Neuronal stem cell (in vitro differentiated cells): ENCODE measurements at places on chromosomes 6 and 20.

- H3K27me3 ChIP-seq, result no peaks in the 10 kb centered on the region
- peaks cover 27% of the 10 kb centered on the region for H3K4me1 ChIP-seq
- H3K36me3 ChIP-seq, result no peaks in the 10 kb centered on the region
These were observed 674.2 kb upstream of the FLRT3 start for GRCh38 chr20:15011631-15012030.

GRCh38 chr20:40282541-40282940 lies 406.5 kb downstream of the MAFB start:
- no peaks in the 10 kb centered on the region for H3K36me3 ChIP-seq
- H3K4me1 ChIP-seq, result no peaks in the 10 kb centered on the region
- no peak for DNase-seq
- no peaks in the 10 kb centered on the region for H3K27me3 ChIP-seq

- H3K27ac ChIP-seq, result no peak overlapping the region
- H3K36me3 ChIP-seq, result no peaks in the 10 kb centered on the region
- peaks cover 26% of the 10 kb centered on the region for H3K4me1 ChIP-seq
- peaks cover 27% of the 10 kb centered on the region for H3K27me3 ChIP-seq
- no peak for DNase-seq
These were observed 3.5 kb upstream of the LAMP5 start for GRCh38 chr20:9510911-9511310.

DNA sequence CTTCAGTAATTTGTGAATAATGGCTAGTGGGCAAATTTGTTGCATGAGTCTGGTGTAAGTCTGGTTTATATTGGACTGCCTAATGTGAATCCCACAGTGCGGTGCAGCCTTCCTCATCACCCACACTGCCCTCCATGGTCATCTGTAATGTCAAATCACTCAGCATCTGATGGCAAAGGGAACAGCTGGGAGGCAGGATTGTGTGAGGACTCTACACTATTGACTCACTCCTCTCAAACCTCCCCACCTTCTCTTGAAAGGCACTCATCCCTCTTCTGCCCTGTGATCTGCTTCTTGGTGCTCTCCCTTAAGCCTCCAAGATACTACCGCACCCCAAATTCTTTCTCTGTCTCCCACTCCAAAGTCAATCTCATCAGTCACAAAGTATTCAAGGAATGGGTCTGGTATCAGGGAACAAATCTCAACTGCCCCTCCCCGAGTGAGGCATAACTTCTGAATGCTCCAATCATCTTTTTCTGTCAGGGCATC lies 146.0 kb upstream of the BEND6 start:
- no peaks in the 10 kb centered on the region for H3K27me3 ChIP-seq
- DNase-seq, result no peak
- H3K27ac ChIP-seq, result no peak overlapping the region

- H3K27ac ChIP-seq, result no peak overlapping the region
- DNase-seq, result no peak
- no peaks in the 10 kb centered on the region for H3K36me3 ChIP-seq
- no peaks in the 10 kb centered on the region for H3K4me1 ChIP-seq
- no peak overlapping the region for H3K4me3 ChIP-seq
- no peaks in the 10 kb centered on the region for H3K27me3 ChIP-seq
These were observed 32.7 kb upstream of the MAP7 start for GRCh38 chr6:136582711-136583471.

DNA sequence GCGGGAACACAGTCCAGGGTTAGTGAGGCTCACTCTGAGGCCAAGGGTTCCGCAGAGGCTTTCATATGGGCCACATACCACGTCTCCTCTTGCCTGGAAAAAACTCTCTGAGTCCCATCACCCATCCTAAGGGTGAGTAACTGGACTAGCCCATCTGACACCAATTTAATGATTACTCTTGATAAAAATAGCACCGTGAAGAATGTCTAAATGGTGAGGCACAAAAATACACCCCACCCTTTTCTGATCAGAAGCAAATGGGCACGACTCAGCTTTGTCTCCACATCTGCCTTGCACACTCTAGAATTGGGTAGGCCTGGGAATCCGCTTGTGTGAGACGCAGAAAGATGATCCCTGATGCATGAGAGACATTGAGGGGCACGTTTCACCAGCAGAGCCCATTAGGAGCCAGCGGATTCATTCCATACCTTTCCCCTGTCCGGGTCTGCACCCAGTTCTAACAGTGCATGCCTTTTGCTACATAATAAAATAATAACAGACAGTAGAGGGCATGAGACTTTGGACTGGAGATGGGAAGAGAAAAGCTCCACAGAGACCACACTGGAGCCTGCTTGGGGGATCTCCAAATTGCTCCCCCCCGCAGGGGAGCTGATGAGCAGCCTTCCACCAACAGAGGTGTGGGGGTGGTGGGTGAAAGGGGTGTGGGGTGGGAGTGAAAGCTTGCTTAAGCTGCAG lies 110.0 kb upstream of the KCNK16 start:
- no peak for DNase-seq
- no peaks in the 10 kb centered on the region for H3K36me3 ChIP-seq
- peaks cover 1% of the 10 kb centered on the region for H3K4me1 ChIP-seq
- no peak overlapping the region for H3K27ac ChIP-seq
- no peak overlapping the region for H3K4me3 ChIP-seq
- no peaks in the 10 kb centered on the region for H3K27me3 ChIP-seq

GRCh38 chr6:132865364-132865763 lies 51.0 kb downstream of the RPS12 start:
- no peak for DNase-seq
- H3K4me1 ChIP-seq, result peaks cover 7% of the 10 kb centered on the region
- H3K36me3 ChIP-seq, result no peaks in the 10 kb centered on the region
- H3K4me3 ChIP-seq, result no peak overlapping the region
- H3K27me3 ChIP-seq, result no peaks in the 10 kb centered on the region

DNA sequence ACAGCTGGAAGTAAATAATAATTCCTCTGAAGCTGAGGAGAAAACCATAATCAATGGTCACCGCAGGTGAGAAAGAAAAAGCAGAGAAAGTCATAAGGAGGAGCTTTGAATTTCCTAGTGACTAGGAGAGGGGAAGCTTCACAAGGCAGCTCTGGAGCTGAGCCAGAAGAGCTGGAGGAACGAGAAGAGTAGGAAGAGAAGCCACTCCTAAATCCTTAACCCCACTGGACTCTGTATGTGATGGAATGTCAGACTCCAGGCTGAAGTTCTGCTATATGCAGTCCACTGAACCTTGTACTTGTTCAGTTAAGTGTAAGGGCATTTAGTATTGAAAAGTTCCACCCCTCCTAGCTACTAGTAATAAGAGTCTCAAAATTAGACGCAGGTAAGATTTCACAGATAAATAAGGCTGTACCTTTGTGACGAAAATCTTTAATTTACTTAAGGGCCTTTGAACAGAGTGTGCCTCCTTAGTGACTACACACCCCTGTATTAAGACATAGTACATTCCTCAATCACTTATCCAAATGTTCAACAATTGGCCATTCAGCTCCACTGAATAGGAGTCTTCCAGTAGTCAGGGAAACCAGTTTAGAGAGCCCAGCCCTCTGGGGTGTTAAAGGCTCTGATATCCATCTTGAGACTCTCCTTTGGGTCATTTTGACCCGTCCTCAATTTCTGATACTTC lies 71.4 kb upstream of the UFL1 start:
- DNase-seq, result peak; percentile 15
- H3K4me1 ChIP-seq, result peaks cover 10% of the 10 kb centered on the region
- H3K27ac ChIP-seq, result peak overlapping the region; percentile 45
- no peaks in the 10 kb centered on the region for H3K27me3 ChIP-seq
- H3K36me3 ChIP-seq, result no peaks in the 10 kb centered on the region

DNA sequence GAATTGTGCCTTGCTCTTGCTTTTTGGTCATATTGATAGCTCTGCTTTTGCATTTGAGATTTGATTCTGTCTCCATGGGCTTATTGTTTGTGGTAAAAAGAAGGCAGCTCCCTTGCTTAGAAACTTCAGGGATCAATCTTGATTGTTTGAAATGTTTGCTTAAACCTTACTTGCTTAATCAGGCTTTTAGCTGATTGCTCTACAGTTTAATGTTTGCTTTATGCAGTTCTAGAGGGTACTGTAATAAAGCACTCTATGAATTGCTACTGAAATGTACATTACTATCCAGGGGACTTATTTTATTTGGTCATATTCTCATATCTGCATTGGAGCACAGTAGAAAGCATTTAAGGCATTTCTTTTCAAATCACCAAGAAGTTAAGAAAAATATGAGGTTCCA lies 545.4 kb upstream of the HS3ST5 start:
- no peak overlapping the region for H3K4me3 ChIP-seq
- H3K27me3 ChIP-seq, result no peaks in the 10 kb centered on the region
- DNase-seq, result no peak
- H3K4me1 ChIP-seq, result no peaks in the 10 kb centered on the region

GRCh38 chr20:53840532-53840931 lies 229.9 kb downstream of the BCAS1 start:
- H3K36me3 ChIP-seq, result no peaks in the 10 kb centered on the region
- no peaks in the 10 kb centered on the region for H3K27me3 ChIP-seq
- H3K4me1 ChIP-seq, result peaks cover 3% of the 10 kb centered on the region
- no peak overlapping the region for H3K4me3 ChIP-seq

DNA sequence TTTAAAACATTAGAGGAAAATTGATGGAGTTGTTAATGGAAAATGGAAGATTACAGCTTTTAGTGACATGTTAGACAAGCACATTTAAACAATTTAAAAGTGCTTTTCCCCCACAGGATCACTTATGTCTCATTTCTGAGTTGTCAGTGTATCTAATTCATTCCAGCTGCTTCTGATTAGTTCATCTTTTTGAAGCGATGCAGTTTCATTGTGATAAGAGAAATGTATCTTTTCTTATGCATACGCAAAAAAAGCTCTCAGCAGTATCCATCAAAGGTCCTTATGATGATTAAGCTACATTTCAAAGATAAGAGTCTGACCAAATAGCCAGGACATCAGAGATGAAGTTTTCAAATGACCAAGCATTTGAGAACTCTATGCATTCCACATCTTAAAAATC lies 572.6 kb upstream of the SYNCRIP start:
- no peak overlapping the region for H3K27ac ChIP-seq
- no peaks in the 10 kb centered on the region for H3K36me3 ChIP-seq

GRCh38 chr6:161134550-161135298 lies 139.1 kb downstream of the AGPAT4 start:
- DNase-seq, result no peak
- no peak overlapping the region for H3K27ac ChIP-seq
- H3K27me3 ChIP-seq, result no peaks in the 10 kb centered on the region
- H3K4me1 ChIP-seq, result no peaks in the 10 kb centered on the region

DNA sequence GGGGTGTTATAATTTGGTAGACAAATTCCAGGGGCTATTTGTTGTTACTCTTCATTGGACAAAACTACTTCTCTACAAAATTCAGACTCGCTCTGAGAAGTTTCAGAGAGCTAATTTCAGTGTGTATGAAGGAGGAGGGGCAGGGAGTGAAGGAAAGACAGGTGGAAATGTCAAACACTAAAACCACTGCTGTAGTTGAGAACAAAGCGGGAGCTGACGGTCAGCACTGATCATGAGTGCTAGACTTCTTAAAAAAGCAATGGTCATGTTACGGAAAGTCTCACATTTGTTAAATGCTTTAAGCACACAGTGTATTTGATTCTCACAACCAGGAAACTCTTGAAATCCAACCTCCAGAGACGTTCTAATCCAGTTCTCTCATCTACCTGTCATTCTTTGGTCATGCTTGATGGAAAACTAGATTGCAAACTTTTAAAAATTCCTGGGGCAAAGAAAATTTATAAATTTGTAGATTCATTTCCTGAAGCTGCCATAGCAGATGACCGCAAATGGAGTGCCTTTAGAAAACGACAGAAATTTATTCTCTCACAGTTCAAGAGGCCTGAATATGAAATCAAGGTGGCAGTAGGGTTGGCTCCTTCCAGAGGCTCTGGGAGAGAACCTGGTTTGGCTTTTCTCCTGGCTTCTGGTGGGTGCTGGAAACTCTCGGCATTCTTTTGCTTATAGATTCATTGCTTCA lies 100.7 kb upstream of the CARMIL1 start:
- H3K27me3 ChIP-seq, result no peaks in the 10 kb centered on the region
- no peak overlapping the region for H3K4me3 ChIP-seq
- H3K27ac ChIP-seq, result no peak overlapping the region
- H3K4me1 ChIP-seq, result no peaks in the 10 kb centered on the region

GRCh38 chr20:50320901-50321796 lies 130.5 kb downstream of the CEBPB start:
- peak; percentile 56 for DNase-seq
- H3K4me1 ChIP-seq, result peaks cover 12% of the 10 kb centered on the region
- H3K36me3 ChIP-seq, result no peaks in the 10 kb centered on the region

DNA sequence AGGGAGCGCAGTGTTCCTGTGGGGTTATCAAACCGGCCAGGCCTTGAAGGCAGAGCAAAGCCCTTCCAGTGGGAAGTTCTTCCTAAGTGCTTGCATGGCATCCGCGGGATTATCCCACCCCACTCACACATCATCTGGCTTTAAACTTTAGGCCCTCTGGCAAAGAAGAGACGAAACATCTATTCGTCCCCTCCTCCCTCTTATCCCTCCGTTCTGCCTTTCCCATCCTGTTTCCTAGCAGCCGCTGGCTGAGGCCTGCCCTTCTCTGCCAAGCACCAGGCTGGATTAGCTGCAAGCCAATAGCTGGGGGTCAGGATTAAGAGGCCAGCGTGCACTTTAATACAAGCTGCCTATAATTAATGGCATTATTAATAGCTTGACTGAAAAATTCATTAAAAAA lies 621.0 kb downstream of the PKHD1 start:
- H3K4me1 ChIP-seq, result peaks cover 3% of the 10 kb centered on the region
- peaks cover 2% of the 10 kb centered on the region for H3K27me3 ChIP-seq
- no peak overlapping the region for H3K4me3 ChIP-seq
- DNase-seq, result no peak
- H3K36me3 ChIP-seq, result no peaks in the 10 kb centered on the region

GRCh38 chr6:136118787-136119186 lies 131.3 kb downstream of the MTFR2 start:
- peaks cover 6% of the 10 kb centered on the region for H3K4me1 ChIP-seq
- H3K27me3 ChIP-seq, result no peaks in the 10 kb centered on the region
- no peak overlapping the region for H3K27ac ChIP-seq
- no peaks in the 10 kb centered on the region for H3K36me3 ChIP-seq
- H3K4me3 ChIP-seq, result no peak overlapping the region
- no peak for DNase-seq

- peaks cover 5% of the 10 kb centered on the region for H3K4me1 ChIP-seq
- no peak for DNase-seq
- H3K27ac ChIP-seq, result no peak overlapping the region
- H3K27me3 ChIP-seq, result no peaks in the 10 kb centered on the region
- no peak overlapping the region for H3K4me3 ChIP-seq
These were observed 54.7 kb upstream of the SNX9 start for GRCh38 chr6:157768304-157768703.

DNA sequence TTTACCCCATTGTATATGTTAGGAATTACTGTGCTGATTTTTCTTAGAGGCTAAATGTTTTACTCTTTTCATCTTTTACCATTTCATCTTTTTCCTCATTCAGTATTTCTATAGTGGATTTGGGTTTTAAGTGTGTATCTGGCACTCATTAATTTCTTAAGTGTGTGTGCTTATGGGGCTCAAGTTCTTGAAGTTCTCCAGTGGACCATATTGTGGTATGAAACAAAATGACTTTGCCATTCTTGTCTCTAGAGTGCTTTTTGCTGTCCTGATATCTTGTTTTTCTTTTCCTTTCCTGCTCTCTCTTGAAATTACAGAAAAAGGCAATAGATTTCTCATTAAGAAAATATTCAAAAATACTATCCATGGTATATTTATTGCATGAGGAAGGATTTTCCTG lies 123.1 kb downstream of the ARID1B start:
- DNase-seq, result no peak
- peaks cover 2% of the 10 kb centered on the region for H3K36me3 ChIP-seq
- H3K27me3 ChIP-seq, result no peaks in the 10 kb centered on the region
